Activated T-helper 17 cell treated with anti-CD3 and anti-CD28 coated beads, Interleukin-2, amount 50 U/mL, for 72 hours (primary cell): ENCODE measurements at places on chromosomes 6 and 20.

- no peak for ATAC-seq
These were observed 60.3 kb upstream of the C20orf144 start for GRCh38 chr20:33601861-33602260.

- no peak for ATAC-seq
These were observed 107.8 kb downstream of the COL19A1 start for GRCh38 chr6:69974193-69974592.

- ATAC-seq = no peak
These were observed 481.5 kb upstream of the HSF2 start for GRCh38 chr6:121917834-121918559.

GRCh38 chr6:27592481-27593199 is 119.7 kb upstream of the ZNF184 start:
- peak; percentile 93 for ATAC-seq

GRCh38 chr6:27188885-27189418 is 58.5 kb upstream of the PRSS16 start:
- ATAC-seq = peak; percentile 86

GRCh38 chr6:73579389-73579788 is 58.6 kb upstream of the EEF1A1 start:
- ATAC-seq = no peak

DNA sequence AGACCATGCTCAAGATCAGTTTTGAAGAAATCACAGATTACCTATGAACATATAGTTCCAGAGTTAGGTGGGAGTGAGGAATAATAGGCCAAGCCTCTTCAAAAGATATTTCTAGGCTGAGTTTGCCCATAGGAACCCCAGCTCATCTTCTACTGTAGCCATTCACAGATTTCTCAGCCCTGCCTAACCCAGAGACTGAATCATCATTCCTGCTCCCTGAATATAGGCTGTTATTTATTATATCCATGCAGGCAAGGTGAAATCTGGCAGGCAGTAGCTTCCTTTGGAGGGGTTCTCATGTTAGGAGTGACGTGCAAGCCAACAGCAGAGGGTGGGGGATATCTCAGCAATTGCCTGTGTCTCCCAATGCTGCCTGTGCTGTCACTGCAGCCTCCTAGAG is 25.6 kb upstream of the ADGRF4 start:
- no peak for ATAC-seq

DNA sequence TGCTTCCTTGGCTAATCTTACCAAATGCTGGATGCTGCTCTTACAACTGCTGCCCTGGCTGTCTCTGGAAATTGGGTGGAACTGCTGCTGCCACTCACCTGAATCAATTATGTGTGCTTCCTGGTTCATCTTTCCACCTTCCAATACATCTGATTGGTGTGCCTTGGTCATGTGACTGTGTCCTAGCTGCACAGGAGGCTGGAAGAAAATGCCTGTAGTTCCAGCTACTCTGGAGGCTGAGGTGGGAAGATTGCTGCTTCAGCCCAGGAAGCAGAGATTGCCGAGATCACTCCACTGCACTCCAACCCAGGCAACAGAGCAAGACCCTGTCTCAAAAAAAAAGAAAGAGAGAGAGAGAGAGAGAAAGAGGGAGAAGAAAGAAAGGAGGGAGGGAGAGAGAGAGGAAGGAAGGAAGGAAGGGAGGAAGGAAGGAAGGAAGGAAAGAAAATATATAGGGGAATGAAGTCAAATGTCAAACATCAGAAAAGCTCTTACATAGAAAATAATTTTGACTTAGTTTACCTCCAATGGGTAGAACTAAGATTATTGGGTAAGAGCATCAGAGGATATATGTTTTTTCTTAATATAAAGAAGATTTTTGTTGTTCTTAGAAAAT is 14.1 kb upstream of the PPARD start:
- ATAC-seq = peak; percentile 47

DNA sequence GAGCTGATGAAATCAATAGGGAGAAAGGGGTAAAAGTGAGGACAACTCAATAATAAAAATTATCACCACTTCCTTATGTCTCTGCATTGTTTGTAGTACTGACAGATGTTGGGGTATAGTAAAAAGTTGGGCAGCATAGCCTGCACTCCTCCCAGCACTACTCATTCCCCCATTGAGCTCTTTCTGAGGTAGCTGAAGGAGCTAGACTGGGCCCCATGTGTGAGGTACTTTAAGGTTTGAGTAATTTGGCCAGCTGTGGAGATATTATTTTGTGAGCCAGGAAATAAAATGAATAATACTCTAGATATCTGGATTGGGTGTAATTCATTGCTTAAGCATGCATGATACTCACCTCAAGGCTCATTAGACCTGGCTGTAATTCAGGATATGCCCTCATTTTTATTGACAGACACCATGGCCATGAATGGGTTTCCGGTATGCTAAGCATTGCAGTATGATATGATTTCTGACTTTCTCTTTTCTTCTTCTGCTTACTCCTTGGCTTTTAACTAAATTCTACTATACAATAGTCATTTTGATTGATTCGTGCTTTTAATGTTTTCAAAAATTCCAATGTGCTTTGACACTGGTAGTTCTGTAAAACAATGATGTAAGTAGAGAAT is 283.9 kb upstream of the RIMS1 start:
- ATAC-seq = no peak

GRCh38 chr6:150293423-150294173 is 75.2 kb upstream of the IYD start:
- peak; percentile 53 for ATAC-seq

DNA sequence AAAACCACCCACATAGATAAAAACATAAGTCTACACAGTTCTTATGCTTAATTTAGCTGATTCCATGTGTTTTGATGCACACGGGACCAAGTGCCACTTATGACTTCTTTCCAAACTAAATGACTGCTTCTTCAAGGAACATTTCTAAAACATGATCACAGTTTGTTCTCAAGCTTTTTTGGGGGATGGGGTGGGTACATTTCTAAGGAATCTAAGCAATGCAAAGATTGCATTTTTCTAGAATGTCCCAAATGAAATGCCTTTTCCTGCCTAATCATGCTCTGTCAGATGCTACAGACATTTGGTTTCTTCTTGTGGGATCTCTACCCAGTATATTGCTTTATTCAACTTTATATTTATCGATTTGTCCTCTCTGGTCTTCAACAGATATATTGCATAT is 496.8 kb upstream of the JAG1 start:
- ATAC-seq = no peak

DNA sequence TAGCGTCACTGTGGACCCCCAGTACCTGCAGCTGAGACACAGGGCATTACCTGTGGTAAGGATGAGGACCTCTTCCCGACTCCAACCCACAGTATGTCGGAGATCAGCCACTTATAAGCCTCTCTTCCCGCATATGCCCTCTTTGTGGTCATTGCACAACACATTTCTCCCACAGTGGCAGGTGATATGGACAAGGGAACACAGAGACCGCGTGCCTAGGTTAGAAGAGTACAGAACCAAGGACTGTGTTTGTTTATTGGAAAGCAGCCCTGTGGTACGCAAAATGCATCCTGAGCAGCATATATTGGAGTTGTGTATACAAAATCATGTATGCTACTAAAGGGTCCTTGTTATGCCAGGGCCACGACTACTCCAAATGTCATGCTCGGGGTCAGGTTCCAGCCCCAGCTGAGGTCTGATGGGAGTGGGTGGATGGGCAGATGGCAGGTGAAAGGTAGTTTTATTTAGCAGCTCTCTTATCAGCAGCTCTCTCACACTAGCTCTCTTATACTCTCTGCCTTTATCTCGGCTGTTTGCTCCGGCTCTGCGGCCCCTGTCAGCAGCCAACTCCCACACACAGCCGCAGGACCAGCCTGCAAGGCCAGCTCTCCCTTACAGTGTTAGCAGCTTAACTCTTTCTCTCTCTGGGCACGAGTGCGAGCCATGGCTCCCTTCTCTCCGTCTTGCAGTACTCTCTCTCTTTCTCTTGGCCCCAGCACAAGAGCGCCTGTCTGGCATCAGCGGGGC is 569.0 kb downstream of the KIF16B start:
- ATAC-seq = no peak

GRCh38 chr6:36927691-36928546 is 26.6 kb upstream of the PI16 start:
- no peak for ATAC-seq

GRCh38 chr6:73704798-73705197 is 8.8 kb downstream of the CD109 start:
- ATAC-seq = no peak

DNA sequence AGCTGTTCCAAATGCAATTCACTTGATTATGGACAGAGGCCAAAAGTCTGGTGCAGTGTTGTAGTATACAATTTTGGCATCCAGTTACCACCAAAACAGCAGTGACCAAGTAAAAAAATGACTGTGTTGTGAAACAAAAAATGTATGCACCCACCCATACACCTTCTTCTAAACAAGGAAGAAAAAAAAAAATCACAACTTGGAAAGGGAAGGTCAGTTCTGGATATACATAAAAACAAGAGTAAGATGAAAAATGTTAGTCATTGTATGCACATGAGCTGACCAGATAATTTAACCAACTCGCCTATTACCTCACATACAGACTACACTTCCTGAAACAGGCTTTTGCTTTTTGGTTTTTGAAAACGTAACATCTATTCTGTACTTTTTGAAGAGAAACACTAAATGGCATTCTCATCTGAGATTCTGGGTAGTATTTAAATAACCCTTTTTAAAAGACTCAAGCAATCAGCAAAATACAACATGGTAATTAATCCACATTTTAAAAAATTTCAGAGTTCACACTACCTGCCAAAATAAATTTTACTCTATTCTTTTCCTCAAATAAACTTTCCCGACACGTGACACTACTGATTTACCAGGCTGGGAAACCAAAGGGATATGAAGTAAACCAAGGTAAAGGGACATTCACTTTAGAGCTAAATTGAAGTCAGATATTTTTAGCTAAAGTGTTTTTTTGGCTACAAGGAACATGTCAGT is 141.6 kb upstream of the SHLD1 start:
- no peak for ATAC-seq

DNA sequence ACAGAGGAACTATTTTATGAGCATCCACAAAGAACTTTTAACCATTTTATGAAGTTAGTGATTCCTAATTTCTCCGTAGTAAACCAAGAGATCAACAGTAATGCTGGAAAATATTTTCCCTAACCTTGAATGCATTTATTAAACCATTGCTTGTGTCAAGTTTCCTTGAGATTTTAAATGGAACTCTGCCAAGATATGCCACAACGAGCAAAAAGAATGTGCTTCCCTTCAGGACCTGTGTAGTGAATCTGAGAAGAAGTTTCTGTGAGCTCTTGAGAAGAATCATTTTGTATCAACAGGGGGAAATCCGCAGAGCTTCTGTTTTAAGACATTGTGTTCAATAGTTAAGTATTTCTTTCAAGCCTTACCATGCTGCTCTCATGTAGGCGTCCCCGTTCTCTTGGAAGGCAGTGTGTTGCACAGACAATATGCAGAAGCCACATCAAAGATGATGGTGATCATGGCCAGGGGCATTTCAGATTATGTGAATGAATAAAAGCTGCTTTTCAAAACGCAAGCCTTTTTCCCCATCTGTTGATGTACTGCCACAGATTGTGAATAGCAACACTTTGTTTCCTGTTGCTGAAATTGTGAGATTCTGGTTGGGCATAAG is 439.8 kb downstream of the BMP2 start:
- ATAC-seq = no peak

DNA sequence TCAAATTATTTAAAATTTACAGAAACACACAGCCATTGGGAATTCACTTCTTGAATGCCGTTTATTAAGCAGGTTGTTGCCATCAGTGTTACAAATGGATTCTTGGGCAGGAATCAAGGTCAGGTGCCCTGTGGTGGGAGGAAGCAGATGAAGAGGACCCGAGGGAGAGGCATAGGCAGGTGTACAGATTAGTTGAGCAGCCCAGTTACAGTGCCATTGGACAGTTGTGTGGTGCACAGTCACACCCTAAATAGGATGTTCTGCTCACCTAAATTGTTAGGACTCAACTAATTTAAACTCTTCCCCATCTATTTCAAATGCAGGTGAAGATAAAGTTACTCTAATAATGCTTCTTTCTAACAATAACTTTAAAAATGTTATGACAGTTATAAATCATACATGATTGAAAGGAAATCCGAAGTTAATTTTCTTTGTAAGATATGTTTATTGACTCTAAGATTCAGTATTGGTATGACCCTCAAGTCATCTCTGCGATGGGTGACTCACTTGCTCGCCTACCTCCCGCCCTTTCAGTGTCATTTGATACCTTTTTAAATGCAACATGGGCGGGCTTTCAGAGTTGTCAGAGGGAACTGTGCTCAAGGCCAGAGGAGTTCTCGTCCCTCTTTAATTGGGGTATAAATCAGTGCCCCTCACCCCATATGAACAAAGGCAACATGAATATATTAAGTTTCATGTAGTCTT is 35.1 kb downstream of the DSE start:
- ATAC-seq = peak; percentile 85

GRCh38 chr6:168916576-168917211 is 337.0 kb downstream of the THBS2 start:
- no peak for ATAC-seq

DNA sequence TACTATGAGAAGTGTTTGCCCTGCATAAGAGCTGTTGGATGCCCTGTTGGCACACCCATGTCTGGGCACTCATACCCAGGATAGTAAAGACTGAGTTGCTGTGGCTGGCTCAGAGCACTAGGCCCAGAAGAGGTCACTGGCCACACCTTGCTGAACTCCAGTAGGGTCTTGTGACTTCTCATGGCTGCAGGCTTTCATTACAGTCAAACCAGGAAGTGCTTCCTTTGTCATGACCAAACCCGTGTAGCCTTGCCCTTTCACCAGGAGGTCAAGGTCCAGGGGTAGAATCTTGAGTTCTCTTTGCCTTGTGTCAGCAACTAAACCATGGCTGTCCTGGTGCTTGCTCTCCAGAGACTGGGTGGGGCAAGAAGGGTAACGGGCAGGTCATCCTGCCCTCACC is 49.5 kb downstream of the CD164 start:
- no peak for ATAC-seq

DNA sequence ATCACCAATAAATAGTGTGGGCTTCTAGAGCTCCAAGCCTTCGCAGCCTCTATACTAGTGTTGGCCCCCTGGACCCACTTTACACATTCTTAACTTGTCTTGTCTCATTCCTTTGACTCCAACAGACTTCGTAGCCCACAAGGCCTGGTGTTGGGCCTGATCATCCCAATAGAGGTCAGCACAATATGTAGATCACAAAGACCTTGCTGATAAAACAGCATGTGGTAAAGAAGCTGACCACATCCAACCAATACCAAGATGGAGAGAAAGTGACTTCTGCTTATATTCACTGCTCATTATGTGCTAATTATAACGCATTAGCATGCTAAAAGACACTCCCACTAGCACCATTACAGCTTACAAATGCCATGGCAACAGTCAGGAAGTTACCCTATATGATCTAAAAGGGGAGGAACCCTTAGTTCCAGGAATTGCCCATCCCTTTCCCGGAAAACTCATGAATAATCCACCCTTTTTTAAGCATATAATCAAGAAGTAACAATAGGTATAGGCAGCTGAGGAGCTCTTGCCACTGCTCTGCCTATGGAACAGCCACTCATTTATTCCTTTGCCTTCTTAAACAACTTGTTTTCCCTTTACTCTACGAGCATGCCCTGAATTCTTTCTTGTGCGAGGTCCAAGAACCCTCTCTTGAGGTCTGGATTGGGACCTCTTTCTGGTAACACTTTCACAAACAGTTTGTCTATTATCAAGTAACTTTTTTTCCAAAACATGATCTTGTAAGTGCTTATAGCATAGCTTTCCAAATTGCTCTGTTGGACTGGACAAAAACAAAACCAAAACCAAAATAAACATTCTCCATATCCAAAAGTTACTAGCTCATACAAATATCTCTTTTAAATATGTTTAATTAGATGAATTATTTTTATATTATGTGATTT is 54.6 kb upstream of the ECHDC1 start:
- ATAC-seq = no peak
